ENCODE measurements at places on chromosomes 7 and 10. TPM values are rescaled to one million over a fixed set of nuclear protein-coding genes. Genes with fewer than 3 reads are reported as not detected.

MYH16 gene
- 0.57 TPM for total RNA-seq

ASAH2 gene
- total RNA-seq: 10.7 TPM

OR6B1 gene
- total RNA-seq: not detected

GRCh38 chr7:70707823-70708243, 424.1 kb upstream of the GALNT17 start:
- H3K27ac ChIP-seq: no peak overlapping the region
- no peaks in the 10 kb centered on the region for H3K4me1 ChIP-seq
- no peak overlapping the region for H3K4me3 ChIP-seq
- H3K27me3 ChIP-seq: no peaks in the 10 kb centered on the region

- H3K36me3 ChIP-seq: no peaks in the 10 kb centered on the region
- no peak overlapping the region for H3K27ac ChIP-seq
- H3K4me1 ChIP-seq: no peaks in the 10 kb centered on the region
- H3K27me3 ChIP-seq: no peaks in the 10 kb centered on the region
These were observed 765.3 kb downstream of the REEP3 start for GRCh38 chr10:64286533-64286932.

DLD gene
- total RNA-seq: 104 TPM

ARPC1B gene
- total RNA-seq: 192 TPM

GRCh38 chr7:484356-485101, 35.1 kb downstream of the PDGFA start:
- H3K27me3 ChIP-seq: peaks cover 16% of the 10 kb centered on the region
- no peaks in the 10 kb centered on the region for H3K36me3 ChIP-seq
- no peak for DNase-seq

GRCh38 chr7:8612584-8612983, 179.2 kb downstream of the NXPH1 start:
- no peaks in the 10 kb centered on the region for H3K27me3 ChIP-seq
- H3K36me3 ChIP-seq: no peaks in the 10 kb centered on the region
- H3K27ac ChIP-seq: no peak overlapping the region
- H3K4me1 ChIP-seq: no peaks in the 10 kb centered on the region

GRCh38 chr7:155261031-155261985, 36.4 kb upstream of the INSIG1 start:
- no peaks in the 10 kb centered on the region for H3K4me1 ChIP-seq
- no peak for DNase-seq
- H3K36me3 ChIP-seq: no peaks in the 10 kb centered on the region
- H3K27ac ChIP-seq: no peak overlapping the region
- no peaks in the 10 kb centered on the region for H3K27me3 ChIP-seq

GRCh38 chr7:39613577-39613976, 9.8 kb upstream of the RALA start:
- H3K27ac ChIP-seq: no peak overlapping the region
- no peaks in the 10 kb centered on the region for H3K27me3 ChIP-seq
- DNase-seq: no peak

DNA sequence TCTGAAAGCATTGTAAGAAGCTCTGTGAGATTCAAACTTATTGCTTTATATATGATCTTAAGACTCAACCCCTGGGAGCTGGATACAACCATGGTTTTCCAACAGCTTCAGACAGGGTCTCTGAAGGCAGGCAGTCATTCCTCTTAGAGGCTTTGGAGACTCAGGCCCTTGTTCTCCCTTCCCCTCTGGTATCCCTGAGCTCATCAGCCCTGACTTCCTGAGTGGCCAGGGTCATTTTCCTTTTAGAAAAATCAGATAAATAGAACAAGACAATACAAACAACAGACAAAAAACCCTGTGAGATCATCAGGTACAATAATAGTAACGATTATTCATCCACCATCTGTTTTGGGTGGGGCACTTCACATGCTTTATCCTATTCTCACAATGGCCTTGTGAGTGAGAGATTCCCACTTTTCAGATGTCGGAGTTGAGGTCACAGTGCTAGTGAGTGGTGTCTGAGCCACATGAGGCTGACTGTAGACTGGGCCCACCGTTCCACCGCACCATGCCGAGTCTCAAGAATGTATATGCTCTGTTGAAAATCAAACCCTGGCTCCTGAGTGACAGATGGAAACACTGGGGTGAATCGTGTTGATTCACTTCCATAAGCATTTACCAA, 144.2 kb downstream of the CXCL12 start:
- H3K27ac ChIP-seq: no peak overlapping the region
- no peak overlapping the region for H3K4me3 ChIP-seq
- no peaks in the 10 kb centered on the region for H3K36me3 ChIP-seq
- no peak for DNase-seq
- peaks cover 7% of the 10 kb centered on the region for H3K27me3 ChIP-seq

DNA sequence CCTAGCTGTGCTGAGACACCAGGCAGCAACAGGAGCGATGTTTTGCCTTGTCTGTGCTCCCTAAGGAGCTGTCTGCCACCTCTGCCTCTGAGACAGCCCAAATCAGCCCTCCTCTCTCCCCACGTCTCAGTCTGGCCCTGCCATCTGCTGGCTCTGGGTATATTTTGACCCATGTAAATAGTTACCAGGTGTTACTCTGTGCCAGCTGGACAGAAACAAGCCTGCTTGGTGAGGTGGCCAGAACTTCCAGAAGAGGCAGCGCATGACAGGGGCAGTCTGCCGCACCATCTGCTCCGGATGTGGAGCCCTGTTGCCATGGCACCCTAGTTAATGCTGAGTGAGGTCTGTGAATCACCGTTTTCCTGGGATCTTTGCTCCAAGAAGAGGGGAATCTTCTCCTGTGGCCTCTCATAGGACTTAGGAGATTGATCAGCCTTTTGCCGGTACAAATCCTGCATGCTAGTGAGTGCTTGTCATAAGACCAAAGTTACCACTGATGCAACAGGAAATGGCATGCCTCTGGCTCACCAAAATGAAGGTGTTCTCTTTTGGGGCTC, 31.8 kb downstream of the GSTO2 start:
- H3K4me3 ChIP-seq: no peak overlapping the region
- no peak overlapping the region for H3K27ac ChIP-seq
- H3K36me3 ChIP-seq: peaks cover 31% of the 10 kb centered on the region
- H3K4me1 ChIP-seq: peaks cover 2% of the 10 kb centered on the region
- no peak for DNase-seq

ANKRD2 gene
- 0.15 TPM for total RNA-seq

- no peak overlapping the region for H3K4me3 ChIP-seq
- no peaks in the 10 kb centered on the region for H3K36me3 ChIP-seq
- no peaks in the 10 kb centered on the region for H3K27me3 ChIP-seq
- no peak overlapping the region for H3K27ac ChIP-seq
- H3K4me1 ChIP-seq: no peaks in the 10 kb centered on the region
- no peak for DNase-seq
These were observed 500.2 kb upstream of the GALNT17 start for GRCh38 chr7:70631718-70632117.

Measured in HCT116 (cell line).